ENCODE measurements at places on chromosomes 12 and 14. TPM values are rescaled to one million over a fixed set of nuclear protein-coding genes. Genes with fewer than 3 reads are reported as not detected.

SERPINA1 gene
- total RNA-seq = 309 TPM

RAD9B gene
- total RNA-seq = 0.20 TPM

GRCh38 chr14:65439117-65439516 lies 26.6 kb downstream of the FUT8 start:
- no peak for DNase-seq

DNA sequence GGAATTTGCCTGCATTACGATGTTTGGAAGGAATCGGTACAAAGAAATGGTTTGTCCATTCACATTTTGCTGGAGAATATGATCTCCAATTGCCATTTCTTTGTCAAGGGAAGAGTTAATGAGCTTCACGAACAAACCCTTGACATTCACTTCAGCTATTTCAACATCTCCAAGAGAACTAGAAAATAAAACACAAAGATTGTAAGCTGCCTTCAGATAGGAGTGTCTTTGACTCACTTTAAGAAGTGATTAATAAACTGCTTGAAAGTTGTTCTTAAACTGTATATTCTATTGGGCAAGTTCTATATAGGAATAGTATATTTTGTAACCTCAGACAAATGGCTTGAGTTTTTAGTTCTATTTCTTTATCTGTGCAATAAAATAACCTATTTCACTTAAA lies 26.3 kb downstream of the LMNTD1 start:
- no peak for DNase-seq

ABCD2 gene
- total RNA-seq = 0.09 TPM

GRCh38 chr12:116489116-116489515 lies 70.1 kb upstream of the MAP1LC3B2 start:
- no peak for DNase-seq

MTRFR gene
- 4.0 TPM for total RNA-seq

GRCh38 chr12:19959353-19959752 lies 409.0 kb upstream of the PDE3A start:
- no peak for DNase-seq

- no peak for DNase-seq
Measured at GRCh38 chr12:110312581-110313360, 31.7 kb downstream of the ATP2A2 start.

GRCh38 chr12:78062786-78063185 lies 232.1 kb downstream of the NAV3 start:
- peak; percentile 27 for DNase-seq

CTDSP2 gene
- 89.1 TPM for total RNA-seq

BDKRB1 gene
- total RNA-seq = 0.57 TPM

GRCh38 chr14:105471297-105471821 lies 3.3 kb upstream of the CRIP2 start:
- peak; percentile 17 for DNase-seq

FICD gene
- 10.5 TPM for total RNA-seq
